Prostate gland (tissue), 2 donors: ENCODE measurements at places on chromosomes 13 and 19. TPM values are rescaled to one million over a fixed set of nuclear protein-coding genes. Genes with fewer than 3 reads are reported as not detected.

PSG4 gene
- total RNA-seq: 0.68 TPM

MEIS3 gene
- total RNA-seq: 16.2 TPM

PSG2 gene
- not detected for total RNA-seq

DNA sequence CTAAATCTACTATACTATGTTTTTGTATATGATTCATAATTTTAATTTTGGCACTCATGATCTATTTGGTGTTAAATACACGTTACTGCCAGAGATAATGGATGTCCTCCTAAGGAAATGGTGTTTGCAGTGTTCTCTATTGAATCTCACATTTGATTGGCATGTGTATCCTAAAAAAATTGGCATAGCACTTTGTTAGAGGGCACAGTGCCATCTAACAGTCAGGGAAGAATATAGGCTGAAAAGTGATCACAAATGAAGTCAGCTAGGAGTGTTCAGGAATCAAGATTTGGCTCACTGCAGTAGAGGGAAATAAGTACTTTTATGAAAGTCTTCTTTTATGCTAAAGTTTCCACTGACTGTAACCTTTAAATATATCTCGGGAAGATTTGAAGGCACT, 624.6 kb downstream of the GPC6 start:
- no peak for DNase-seq

- DNase-seq: no peak
Observed at GRCh38 chr13:112452380-112453206, 76.4 kb downstream of the SPACA7 start.

GRCh38 chr13:80386002-80386401, 45.1 kb upstream of the SPRY2 start:
- DNase-seq: no peak

DNA sequence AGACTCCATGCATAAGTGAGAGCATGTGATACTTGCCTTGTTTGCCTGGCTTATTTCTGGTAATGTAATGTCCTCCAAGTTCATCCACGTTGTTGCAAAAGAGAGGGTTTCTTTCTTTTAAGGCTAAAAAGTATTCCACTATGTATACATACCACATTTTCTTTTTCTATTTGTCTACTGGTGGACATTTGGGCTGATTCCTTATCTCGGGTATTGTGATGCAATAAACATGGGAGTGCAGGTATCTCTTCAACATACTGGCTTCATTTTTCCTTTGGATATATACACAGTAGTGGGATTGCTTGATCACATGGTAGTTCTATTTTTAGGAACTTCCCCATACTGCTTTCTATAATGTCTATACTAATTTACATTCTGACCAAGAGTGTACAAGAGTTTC, 49.6 kb upstream of the EBPL start:
- DNase-seq: no peak
